ENCODE measurements at places on chromosomes 16 and 17.

- DNase-seq = no peak
Measured at GRCh38 chr16:4836727-4837126, 10.4 kb downstream of the GLYR1 start.

- DNase-seq = no peak
Measured at GRCh38 chr16:75218256-75219076, at the start of gene CTRB1. Gene CTRB1 (plus strand): TSS chr16:75218988. CDS start chr16:75219008, 20 bp downstream.

- no peak for DNase-seq
Measured at GRCh38 chr16:6571044-6571443, 761.6 kb upstream of the RBFOX1 start.

DNA sequence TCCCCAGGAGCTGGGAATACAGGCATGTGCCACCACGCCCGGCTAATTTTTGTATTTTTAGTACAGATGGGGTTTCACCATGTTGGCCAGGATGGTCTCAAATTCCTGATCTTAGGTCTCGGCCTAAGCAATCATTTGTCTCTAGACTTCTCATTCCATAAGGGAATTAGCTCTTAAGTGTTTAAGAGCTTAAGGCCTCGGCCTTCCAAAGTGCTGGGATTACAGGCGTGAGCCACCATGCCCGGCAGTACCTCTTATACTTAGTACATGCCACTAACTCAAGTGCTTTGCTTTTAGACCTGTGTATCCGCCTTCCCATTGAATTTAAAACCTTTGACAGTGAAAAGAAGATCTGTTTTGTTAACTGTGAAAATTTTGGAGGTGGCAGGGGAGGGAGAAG is 16.6 kb upstream of the IL21R start:
- no peak for DNase-seq

- no peak for DNase-seq
Measured at GRCh38 chr16:80273635-80274538, 266.9 kb upstream of the DYNLRB2 start.

- DNase-seq = no peak
Measured at GRCh38 chr17:17638467-17638866, 42.8 kb upstream of the RAI1 start.

DNA sequence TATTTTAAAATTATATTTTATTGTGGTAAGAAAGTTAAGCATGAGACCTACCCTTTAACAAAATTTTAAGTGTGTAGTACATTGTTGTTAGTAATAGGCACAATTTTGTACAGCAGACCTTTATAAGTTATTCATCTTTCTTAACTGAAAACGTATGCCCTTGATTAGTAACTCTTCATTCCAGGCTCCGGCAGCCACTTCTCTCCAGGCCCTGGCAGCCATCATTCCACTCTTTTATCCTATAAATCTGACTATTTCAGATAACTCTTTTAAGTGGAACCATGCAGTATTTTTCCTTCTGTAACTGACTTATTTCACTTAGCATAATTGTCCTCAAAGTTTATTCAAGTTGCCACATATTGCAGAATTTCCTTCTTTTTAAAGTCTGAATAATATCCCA is 348.2 kb downstream of the CDH11 start:
- DNase-seq = no peak

DNA sequence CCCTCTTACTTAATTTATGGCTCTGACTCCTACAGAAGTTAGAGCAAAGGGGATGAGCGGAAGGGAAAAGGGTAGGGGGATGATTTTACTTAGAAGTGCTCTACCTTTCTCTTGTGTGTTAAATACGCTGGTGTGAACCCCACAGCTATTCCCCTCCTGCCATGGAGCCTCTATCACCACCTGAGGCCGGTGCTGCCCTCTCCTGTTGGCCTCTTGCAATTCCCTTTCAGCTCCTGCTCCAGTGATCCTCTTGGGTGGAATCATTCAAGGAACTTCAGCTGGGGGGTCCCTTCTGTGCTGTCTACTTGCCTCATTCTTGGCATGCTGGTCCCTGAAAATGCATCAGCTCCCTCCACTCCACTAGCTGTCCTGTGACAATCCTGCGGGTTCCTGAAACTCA is 41.8 kb upstream of the CDH8 start:
- no peak for DNase-seq

DNA sequence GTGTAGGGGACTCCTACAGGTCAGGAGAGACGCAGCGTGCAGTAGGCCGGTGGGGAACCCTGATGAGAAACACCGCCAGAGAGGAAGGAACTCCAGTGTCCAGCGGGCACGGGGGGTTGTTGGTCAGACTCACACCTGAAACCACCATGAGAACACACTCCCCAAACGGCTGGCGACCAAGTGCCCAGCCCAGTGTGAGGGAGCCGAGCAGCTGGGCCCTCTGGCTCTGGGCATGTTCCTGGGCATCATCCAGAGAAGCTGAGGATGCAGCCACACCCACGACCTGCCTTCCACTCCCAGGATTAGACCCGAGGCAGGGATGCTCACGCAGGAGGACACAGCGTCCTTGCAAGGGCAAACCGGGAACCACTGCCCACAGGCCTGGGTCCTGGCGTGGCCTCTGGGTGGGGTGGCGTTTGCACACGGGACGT is 108.3 kb upstream of the ZNF750 start:
- no peak for DNase-seq
